SW480 (cell line): ENCODE measurements at places on chromosomes 5 and 9.

GRCh38 chr5:142455856-142456255, 131.0 kb upstream of the SPRY4 start:
- DNase-seq, result no peak

GRCh38 chr5:77725616-77726015, 50.5 kb downstream of the TBCA start:
- no peak for DNase-seq

GRCh38 chr5:89064054-89064453, 181.1 kb upstream of the MEF2C start:
- no peak for DNase-seq

DNA sequence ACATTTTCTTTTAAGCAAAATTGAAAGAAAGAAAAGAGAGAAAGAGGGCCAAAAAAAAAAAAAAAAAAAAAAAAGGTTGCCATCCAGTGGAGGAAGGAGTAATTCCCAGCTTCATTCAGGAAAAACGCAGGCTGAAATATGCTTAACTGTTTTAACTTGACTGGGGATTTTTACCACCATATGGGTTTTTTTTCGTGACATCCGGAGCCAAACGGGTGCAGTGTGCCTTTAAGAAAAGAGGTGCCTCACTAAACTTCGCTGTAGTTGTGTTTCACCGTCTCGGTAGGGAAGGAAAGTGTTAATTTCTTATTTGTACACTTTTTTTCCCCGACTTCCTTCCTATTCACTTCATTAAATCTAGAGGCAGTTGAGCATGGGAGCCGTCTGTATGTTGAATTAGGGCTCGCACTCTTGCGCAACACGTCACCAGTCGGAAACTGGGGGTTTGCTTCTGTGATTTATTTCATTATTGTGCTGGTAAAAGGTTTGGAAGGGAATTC, 143.0 kb downstream of the SMARCA2 start:
- DNase-seq, result peak; percentile 62

GRCh38 chr9:19408316-19408692, 505 bp upstream of the ACER2 start:
- DNase-seq, result no peak

DNA sequence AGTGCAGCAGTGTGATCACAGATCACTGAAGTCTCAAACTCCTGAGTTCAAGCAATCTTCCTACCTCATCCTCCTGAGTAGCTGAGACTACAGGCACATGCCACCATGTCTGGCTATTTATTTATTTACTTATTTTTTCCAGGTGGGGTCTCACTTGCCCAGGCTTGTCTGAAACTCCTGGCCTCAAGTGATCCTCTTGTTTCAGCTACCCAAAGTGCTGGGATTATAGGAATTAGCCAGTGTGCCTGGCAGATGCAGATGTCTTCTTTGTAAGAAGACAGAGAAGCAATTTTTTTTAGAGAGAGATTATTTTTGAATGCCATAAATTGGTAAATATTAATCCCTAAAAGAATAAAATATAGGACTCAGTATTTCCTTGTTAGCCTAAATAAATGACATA, 54.3 kb downstream of the CHSY3 start:
- DNase-seq, result no peak

DNA sequence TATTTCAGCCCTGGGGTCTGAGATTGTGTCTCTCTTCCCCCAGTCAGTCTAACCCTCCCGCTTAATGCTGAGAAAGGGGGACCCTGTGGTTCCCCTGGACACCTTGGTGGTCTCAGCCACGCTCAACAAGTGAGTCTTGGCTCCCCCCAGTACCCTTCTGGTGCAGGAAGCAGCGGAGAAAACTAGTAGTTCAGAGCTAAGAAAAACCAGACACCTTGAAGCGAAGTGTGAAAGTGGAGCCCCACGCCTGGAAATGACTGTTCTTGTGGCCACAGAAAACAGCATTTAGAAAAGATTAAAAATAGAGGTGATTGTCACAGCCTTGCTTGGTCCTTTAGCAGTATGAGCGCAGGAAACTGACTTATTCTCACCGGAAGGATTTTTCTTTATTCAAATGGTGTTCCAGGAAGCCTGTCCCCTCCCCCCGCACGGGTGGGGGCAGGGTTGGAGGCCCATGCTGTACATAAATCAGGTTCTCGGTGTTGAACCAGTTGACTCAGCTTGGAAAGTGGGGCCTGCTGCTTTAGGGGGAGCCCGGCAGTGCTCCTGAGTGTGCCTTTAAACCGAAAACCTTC, 8.1 kb downstream of the ARPC5L start:
- no peak for DNase-seq

DNA sequence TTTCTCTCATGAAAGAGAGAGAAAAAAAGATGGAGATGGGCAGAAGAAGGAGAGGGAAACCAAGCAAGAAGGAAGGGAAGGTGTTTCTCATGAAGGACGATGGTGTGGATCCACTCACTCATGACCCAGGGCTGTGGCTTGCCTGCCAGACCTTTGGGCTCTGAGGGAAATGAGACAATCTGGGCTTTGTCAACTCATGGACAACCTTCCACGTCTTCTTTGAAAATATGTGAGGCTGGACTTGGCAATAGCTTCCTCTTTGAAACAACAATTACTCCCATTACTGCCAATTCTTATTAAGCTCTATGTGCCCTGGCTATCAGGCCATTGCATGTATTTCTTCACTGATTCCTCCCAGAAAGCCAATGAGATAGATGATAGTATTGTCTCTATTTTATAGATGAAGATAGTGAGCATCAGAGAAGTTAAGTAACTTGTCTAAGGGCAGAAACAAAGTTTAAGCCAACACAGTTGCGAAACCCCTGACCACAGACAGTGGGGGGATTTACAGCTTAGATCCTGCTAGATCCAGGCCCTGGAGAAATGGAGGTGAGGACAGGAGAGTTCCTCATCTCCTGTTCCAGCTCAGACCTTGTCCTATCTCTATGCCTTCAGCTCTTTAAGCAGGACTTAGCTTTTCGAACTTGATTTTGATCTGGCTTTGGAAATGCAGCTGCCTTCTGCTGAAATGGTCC, 132.4 kb downstream of the GCNT1 start:
- no peak for DNase-seq

DNA sequence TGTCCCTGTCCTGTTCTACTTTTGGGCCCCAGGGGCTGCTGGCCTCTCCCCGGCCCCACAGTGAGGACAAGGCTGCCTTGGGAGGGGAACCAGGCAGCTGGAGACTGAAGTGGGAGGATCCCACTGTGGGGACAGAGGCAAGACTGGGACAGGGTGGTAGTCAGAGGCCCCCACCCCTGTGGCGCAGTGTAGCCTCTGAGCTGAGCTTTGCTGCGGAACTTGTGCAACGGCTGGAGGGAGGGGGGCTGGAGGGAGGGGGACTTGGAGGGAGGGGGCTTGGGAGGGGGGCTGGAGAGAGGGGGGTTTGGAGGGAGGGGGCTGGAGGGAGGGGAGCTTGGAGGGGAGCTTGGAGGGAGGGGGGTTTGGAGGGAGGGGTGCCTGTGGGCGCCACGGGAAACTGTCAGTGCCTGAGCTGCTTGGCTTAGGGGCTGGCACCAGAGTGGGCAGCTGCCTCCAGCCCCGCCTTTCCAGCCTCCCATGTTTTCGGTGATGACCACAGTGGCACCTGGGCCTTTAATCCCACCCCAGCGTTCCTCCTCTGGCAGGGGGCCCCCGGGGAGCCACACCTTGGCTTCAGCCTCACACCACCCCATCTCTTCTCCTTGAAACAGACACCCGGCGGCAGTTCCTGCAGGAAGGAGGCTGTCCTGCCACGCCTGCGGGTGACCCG, 2.3 kb upstream of the FUT7 start:
- peak; percentile 51 for DNase-seq

DNA sequence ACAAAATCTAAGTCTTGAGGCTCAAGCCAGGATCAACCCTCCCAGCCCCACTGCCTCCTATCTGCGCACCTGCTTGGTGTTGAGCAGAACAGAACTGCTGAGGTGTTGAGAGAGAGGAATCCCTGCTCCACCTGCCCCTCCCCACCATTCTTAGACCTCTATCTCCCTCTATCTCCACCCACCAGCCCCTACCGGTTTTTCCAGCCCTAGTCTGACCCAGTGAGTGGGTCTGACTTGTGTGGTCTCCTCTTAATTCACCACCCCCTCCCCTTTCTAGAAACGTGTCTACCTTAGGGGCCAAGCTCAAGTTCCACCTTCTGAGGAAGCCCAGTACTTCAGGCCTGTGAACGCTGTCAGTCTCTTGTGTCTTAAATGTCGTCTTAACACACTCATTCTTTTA, 93.7 kb downstream of the ARHGAP26 start:
- no peak for DNase-seq

DNA sequence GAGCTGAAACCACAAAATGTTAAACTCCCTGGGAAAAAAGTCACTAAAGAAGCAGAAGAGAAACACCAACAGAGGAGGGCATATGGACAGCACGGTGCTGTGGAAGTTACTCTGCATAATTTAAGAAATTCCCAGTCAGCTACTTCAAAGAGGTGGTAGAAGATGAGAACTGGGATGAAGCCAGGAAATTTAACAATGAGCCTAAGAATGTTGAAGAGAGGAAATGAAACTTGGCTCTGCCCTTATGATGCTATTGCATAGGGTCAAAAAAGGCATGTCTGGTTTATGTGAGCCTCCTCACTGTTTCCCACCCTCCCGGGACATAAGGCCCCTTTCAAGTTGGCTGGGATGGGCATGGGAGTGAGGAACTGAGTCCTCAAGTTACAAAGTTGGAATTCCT, 25.4 kb upstream of the SNX18 start:
- peak; percentile 13 for DNase-seq

GRCh38 chr5:1881098-1881572, 1.6 kb downstream of the IRX4 start:
- DNase-seq, result peak; percentile 40

GRCh38 chr5:97071101-97071500, 71.3 kb downstream of the LIX1 start:
- no peak for DNase-seq
